ENCODE measurements at places on chromosomes 5 and 9.

DNA sequence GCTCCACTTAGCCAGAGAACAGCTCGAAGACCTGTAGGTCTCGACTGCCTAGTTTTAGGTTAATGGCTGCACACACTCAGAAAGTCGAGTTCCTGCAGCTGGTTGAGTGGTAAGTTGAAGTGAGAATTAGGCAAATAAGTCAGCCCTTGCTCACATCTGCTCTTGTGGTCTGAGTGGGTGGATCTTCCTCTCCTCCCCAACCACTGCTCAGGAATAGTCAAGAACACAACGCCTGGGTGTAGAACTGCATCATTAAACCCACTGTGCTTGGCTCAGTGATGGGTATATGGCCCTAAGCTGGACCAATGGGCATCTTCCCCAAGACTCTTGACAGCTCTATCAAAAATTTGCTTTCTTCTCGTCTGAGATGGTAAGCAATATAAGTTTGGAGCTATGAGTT is 20.9 kb upstream of the ADAM19 start:
- DNase-seq: no peak

GRCh38 chr9:17135295-17136160 is 688 bp downstream of the CNTLN start:
- DNase-seq: peak; percentile 33

GRCh38 chr5:158635565-158635964 is 464.2 kb downstream of the EBF1 start:
- no peak for DNase-seq

DNA sequence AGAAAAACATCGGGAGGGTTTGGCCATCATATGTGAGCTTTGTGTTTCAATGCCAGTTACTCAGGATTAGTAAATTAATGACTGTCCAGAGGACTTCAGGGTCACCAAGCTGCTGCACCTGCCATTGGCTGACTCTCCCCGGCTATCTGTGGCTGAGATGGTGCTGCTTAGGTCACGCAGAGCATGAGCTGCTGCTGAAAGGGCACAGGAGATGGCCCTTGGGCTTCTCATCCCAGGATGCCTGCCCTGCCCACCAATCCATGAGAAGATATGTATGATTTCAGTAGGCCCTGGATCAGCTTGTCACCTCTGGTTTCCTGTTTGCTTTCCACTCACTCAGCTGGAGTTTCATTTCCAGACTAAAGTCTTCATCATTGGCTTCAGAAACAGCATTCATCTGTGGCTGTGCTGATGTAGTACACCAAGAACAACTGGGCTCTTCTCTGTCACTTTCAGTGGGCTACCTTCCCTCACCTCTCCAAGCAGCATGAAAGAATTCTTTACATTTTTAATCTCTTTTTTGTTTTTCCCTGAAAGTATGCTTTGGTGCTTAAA is 2.4 kb upstream of the CATSPER3 start:
- DNase-seq: no peak

DNA sequence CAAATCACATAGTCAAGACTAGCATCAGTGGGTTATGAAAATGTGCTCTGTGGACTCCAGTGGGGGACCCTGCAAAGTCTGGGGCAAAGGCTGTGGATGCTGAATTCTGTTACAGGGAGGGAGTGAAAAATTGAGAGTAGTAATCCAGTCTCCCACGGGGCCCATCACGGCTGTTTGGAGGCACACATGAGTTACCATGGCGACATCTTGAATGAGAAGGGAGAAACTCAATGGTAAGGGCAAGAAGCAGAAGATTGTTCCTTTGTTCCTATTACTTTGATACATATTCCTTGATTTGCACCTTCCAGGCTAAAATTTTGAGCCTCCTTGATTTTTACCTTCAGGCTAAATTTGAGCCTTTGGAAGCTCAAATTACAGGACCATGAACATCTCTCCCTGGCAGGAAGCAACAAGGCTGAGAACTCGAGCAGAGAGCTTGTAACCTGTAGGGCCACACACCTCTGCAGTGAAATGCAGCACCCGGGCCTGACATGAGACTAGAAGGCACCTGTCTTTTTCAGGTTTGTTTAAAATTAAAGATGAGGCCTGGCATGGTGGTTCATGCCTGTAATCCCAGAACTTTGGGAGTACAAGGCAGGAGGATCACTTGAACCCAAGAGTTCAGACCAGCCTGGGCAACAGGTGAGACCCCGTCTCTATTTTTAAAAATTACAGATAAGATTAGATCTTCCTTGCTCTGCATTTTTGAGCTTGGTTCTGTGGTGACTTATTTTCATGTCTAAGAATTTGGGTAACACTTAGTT is 31.0 kb upstream of the ZFR start:
- no peak for DNase-seq

DNA sequence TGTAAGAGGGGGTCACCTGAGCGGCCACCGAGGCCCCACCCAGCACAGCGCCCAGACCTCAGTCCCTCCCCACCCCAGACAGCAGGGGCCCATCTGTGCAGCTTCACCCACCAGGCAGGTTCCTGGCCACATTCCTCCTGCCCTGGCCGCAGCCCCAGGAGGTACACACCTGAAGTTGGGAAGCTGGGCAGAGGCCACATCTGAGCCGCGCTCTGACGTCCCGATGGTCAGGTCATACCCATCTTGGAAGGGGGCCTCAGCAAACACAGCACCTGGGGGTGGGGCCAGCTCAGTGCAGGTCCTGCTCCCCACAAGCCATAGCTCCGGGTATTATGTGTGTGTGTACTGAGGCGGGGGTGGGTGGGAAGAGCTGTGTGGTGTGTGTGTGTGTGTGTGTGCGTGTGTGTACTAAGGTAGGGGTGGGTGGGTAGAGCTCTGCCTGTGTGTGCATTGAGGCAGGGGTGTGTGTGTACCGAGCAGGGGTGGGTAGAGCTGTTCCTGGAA is 5.6 kb downstream of the SPOUT1 start:
- DNase-seq: no peak

- no peak for DNase-seq
Observed at GRCh38 chr5:122694884-122695283, 80.0 kb upstream of the SNX2 start.

- DNase-seq: no peak
Observed at GRCh38 chr9:97567182-97567893, 65.8 kb downstream of the TSTD2 start.

DNA sequence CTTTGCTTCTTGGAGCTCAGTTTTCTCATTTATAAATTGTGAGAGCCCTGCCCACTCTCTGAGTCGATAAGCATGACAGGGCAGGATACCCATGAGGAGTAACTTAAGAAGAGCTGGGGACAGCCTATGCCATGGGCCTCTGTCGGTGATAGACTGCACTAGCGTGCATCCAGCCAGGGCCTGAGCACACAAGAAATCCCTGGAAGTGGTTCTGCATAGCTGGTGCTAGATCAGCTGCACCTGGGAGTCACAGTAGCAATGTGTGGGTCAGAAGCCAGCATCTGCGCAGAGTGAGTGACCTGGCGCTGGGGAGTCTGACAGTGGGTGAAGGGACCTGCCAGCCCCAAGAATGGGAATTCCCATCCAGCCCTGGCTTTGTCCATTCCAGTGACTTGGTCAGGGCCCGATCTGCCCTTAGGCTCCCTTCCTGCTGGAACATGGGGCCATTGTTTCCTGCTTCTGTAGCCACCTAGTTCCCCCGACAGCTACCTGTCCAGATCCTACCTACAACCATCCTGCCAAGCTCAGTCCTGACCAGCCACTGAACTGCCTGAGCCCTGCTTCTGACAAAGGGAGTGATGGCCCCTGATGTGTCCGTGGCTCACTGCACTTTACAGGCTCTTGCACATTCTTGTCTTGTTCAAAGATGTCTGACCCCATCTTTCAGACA is 35.9 kb upstream of the NANS start:
- no peak for DNase-seq

GRCh38 chr9:120587328-120587727 is 7.4 kb upstream of the CDK5RAP2 start:
- DNase-seq: no peak

- peak; percentile 23 for DNase-seq
Observed at GRCh38 chr5:33223563-33224284, 217.0 kb upstream of the TARS1 start.

DNA sequence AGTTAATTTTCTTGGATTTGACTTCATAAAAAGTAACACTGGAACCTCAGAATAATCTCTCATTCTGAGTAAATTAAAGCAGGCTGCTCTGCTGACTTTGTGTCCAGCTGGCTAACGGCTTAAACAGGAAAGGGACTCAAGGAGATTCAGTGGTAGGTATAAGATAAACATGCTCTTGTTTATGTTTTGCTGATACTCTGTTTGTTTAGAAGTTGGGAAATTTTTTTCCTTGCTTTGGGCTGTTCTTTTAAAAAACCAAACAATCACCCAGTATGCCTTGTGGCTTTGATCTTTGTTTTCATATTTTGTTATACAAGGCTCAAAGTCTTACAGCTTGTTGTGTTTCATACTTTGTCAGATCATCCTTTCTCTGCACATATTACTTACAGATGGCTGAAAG is 237.6 kb upstream of the RIOK2 start:
- DNase-seq: no peak

DNA sequence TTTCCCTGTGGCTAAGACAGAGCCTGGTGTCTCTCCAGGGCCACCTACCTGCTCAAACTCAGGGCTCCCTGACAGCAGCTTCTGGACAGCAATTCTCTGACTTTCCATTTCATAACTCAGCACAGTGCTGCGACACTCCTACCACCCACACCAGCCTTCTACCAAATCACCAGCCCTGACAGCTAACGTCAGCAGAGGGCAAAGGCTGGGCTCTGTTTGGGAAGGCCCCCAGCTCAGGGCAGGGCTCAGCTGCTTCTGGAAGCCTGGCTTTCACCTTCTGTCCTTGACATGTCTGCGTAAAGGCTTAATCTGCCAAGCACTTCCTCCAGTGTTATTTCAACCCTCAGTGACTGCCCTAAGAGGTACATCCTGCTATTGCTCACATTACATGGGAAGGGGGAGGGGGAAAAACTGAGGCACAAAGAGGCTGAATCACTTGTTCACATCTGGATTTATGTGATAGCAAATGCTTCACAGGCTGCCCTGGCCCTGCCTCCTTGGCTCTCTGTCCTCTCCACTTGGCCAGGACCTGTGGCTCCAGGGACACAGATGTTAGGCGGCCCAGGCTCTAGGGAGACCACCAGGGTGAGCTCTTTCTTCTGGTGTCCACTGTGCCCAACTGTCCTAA is 102.5 kb upstream of the PANK3 start:
- DNase-seq: peak; percentile 90

DNA sequence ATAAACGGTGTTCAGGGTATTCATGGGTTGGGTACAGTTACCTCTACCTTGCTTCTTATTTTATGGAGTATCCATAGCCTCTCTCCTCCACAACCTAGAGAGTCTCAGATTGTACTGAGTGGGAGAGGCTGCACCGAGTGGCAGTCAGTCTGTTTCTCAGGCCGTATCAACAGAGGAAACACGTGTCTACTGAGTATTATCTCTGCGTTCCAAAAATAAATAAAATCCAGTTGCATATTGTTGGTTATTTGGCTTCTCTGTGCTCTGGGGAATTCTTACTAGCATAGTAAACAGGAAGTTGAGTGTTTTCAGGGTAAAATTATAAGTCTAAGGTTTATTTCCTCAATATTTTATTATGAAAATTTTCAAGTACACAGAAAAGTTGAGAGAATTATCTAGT is 231.0 kb downstream of the ARHGEF28 start:
- no peak for DNase-seq

DNA sequence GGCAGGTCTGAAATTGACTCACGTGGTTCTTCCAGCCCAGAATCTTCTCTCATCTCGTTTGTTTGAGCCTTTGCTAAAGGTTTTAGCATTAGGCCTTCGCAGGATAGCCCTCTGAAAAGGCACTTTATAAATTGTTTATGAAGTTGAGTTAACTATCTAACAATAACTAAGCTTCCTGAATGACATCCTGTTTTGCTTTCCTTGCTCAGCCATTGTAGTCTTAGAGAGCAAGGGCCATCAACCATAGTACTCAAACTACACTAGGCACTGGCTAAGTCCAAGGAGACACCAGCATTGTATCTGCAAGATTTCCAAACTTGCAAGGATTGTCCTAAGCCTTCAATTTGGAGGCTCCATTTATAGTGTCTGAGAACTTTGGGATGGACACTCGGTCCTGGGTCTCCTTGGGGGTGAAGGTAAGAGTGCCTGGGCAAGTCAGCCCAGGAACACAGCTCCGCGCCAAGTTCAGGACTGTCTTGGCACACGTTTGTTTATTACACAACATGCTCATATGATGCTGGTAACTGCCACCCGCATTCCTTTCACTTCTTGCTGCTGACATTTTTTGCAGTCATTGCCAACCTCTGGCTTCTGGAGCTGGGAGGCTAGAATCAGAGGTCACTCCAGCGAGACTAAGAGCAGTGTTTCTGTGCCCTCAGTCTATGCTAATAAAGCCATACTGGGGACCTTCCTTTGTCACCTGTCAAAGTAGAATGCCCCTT is 151.1 kb downstream of the ESM1 start:
- DNase-seq: no peak

DNA sequence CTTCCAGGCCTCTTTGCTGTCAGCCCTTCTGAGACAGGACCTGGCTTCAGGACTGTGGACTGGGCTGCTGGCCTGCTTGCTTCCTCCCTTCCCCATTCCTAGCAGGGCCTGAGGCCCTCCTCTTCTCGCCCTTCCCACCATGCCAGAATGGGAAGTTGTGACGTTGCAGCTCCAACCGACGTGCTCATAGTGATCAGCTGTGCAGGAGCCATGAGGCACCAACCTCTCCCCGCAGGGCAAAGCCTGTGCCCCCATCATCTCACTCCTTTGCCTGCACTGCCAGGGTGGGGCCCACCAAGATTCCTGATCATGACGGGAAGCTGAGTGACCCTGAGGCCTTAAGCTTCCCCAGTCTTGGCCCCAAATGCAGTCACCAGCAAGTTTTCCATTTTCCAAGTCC is 45.1 kb upstream of the GARNL3 start:
- no peak for DNase-seq

- no peak for DNase-seq
Observed at GRCh38 chr9:129777769-129778130, 24.9 kb upstream of the PTGES start.

DNA sequence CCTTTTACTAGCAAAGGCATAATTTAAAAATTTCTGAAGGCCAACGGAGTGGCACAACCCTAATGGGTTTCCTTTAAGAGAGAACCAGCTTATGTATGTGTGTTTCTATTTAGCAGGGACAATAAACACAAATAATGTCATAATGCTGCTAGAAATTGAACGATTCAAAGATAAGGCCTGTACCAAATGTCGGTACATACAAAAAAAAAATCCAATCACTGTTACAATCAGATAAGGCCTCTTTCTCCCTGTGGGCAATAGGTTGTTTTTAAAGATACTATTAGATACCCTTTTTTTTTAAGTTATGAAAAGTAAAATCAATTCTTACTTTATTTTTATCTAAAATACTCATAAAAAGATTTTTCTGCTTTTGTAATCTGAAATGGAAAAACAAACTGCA is 821.0 kb downstream of the PRELID2 start:
- DNase-seq: no peak

- no peak for DNase-seq
Observed at GRCh38 chr5:180389252-180390101, 36.3 kb upstream of the GFPT2 start.

DNA sequence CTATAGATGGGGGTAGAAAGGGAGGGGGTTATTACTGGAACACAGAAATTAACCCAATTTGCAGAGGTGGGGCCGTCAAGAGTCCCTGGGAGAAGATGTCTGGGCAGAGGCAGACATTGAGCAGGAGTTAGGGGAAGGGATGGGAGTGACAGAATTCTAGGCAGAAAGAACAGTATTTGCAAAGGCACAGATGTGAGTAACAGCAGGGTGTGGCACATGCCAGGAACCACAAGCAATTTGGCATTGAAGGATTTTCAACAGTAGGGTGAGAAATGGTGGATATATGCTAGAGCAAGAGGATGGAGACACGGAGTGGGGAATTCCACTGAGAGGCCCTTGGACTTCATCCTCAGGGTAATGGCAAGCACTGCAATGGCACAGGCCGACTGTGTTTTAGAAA is 71.6 kb upstream of the FRRS1L start:
- no peak for DNase-seq

- no peak for DNase-seq
Observed at GRCh38 chr5:158326256-158326655, 467.3 kb upstream of the CLINT1 start.

All from foreskin fibroblast (primary cell).